Glomerular endothelial cell (primary cell): ENCODE measurements at places on chromosomes 1 and 21.

- DNase-seq, result no peak
These were observed 164.4 kb downstream of the NTPCR start for GRCh38 chr1:233114860-233115259.

GRCh38 chr21:34844013-34844923, 175.5 kb downstream of the CLIC6 start:
- DNase-seq, result no peak

GRCh38 chr1:11071463-11072215, 11.8 kb upstream of the SRM start:
- DNase-seq, result no peak

DNA sequence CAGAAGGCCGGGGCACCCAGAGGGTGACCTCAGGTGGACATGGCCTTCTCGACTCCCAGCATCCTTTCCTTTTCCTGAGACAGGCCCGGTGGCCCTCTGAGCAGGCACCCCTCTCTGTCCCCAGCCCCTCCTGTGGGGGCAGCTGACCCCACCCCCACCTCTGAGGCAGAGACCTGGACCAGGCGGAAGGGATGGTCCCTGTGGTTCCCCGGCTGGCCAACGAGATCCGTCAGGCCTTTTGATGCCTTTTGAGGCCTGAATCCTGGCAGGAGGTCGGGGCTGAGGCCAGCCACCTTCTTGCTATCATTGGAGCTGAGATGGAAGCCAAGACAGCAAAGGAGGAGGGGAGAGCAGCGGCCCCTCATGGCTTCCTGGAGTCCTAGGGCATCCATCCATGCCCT, 50.2 kb upstream of the ACTRT2 start:
- DNase-seq, result no peak

DNA sequence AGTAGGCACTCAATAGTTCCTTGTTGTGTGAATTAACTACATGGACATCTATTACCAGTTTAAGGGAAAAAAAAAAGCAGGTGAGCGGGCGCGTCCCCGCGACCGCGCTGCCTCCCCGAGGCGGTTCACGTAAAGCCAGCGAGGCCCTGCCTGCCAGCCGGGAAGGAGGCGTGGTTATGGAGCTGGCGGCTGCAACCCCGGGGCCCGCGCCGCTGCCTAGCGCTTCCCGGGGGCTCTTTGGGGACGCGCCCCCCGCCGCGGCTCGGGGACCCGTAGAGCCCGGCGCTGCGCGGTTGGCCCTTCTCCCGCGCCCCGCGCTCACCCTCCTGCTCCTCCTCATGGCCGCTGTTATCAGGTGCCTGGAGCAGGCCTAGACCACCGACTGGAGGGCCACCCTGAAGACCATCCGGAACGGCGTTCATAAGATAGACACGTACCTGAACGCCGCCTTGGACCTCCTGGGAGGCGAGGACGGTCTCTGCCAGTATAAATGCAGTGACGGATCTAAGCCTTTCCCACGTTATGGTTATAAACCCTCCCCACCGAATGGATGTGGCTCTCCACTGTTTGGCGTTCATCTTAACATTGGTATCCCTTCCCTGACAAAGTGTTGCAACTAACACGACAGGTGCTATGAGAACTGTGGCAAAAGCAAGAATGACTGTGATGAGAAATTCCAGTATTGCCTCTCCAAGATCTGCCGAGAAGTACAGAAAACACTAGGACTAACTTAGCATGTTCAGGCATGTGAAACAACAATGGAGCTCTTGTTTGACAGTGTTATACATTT, 2.6 kb upstream of the CC2D1B start:
- no peak for DNase-seq

GRCh38 chr1:180976732-180977357, 45.8 kb downstream of the STX6 start:
- no peak for DNase-seq

GRCh38 chr1:23980728-23981070, 572 bp upstream of the SRSF10 start:
- no peak for DNase-seq
